ENCODE measurements at places on chromosomes 12 and 14. TPM values are rescaled to one million over a fixed set of nuclear protein-coding genes. Genes with fewer than 3 reads are reported as not detected.

P2RX7 gene
- total RNA-seq: 0.65 TPM

GRCh38 chr14:68466491-68466977 is 326.3 kb downstream of the ZFP36L1 start:
- DNase-seq: no peak

- DNase-seq: no peak
These were observed 94.0 kb downstream of the SRRM4 start for GRCh38 chr12:119075222-119075787.

LLPH gene
- 25.4 TPM for total RNA-seq

GRCh38 chr14:64715628-64716412 is 11.6 kb downstream of the PLEKHG3 start:
- peak; percentile 74 for DNase-seq

GRCh38 chr14:54040846-54041245 is 84.2 kb upstream of the BMP4 start:
- DNase-seq: no peak

TAS2R8 gene
- total RNA-seq: not detected

DNA sequence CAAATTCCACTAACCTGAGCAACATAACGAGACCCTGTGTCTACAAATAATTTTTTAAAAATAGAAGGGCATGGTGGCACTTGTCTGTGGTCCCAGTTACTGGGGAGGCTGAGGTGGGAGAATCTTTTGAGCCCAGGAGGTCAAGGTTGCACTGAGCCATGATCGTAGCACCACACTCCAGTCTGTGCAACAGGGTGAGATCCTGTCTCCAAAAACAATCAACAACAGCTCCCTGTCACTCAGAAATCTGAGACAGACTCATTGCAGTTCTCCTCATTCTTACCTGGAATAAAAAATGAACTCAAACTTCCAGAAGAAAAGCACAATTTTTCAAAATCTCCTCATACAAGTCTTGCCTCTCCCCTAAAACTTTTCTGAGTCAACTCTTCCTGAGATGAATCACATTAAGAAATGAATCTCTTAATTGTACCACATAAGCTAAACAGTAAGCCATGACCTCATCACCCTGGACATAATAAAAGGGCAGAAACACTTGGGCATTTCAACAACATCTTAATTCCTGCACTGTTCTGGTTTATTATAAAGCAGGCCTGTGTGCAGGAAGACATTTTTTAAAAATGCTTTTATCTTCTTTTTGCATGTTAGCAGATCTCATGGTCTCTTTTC is 214.3 kb upstream of the CDKN3 start:
- DNase-seq: no peak

GRCh38 chr14:100540141-100540925 is 46.9 kb downstream of the BEGAIN start:
- no peak for DNase-seq

CCDC38 gene
- not detected for total RNA-seq

DNA sequence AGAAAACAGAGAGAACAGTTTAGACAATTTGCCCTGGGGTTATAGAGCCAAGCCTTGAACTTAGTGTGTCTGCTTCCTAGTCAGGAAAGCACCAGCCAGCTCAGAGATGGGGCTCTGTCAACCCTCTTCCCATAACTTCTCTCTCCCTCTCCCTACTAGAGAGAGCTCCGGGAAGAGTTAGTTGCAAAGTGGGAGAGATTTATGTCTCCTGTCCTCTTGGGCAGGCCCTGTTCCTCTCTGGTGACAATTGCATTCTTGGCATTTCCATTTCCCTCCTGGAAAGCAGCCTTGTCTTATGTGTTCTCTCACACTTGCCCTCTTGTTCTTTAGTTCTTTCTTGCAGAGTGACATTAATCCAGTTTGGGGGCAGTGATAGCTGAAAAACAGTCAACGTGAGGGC is 42.1 kb upstream of the TUNAR start:
- DNase-seq: no peak

GRCh38 chr14:31096255-31096654 is 70.1 kb upstream of the STRN3 start:
- DNase-seq: no peak

EML5 gene
- total RNA-seq: 0.24 TPM

DNA sequence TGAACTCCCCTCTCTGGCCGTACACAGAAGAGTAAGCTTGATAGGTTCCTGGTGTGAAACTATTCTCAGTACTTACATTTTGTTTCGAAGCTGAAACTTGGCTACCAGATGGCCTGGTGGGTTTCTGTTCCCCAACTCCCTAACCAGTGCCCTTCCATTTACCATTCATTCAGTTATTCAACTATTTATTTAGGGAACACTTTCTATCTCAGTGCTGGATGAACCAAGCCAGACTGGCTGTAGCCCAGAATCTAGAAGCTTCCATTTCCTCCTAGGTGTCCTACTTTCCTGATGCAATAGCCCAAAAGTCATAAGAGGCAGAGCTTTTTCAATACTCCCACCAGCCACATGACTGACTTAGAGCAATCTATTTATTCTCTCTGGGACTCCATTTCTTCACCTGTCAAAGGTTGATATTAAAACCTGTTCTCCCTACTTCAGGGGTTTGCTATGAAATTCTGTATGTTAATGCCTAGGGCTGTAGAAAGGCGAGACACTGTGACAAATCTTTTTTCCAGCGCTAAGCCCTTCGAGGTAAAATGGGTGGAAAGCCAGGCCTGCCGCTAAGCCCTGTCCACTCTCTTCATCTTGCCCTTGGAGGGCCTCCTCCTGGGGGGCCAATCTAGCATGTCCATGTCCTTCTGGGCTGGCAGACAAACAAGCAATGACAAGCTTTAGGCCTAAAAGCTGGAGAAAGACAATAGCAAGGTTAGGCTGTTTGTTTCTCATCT is 8.1 kb upstream of the IRF2BPL start:
- DNase-seq: no peak

ACSM4 gene
- total RNA-seq: not detected

KRT78 gene
- not detected for total RNA-seq

- DNase-seq: no peak
These were observed 85.3 kb downstream of the PRKCH start for GRCh38 chr14:61406675-61407074.

- DNase-seq: no peak
These were observed 72.0 kb upstream of the RESF1 start for GRCh38 chr12:31887109-31887811.

DNA sequence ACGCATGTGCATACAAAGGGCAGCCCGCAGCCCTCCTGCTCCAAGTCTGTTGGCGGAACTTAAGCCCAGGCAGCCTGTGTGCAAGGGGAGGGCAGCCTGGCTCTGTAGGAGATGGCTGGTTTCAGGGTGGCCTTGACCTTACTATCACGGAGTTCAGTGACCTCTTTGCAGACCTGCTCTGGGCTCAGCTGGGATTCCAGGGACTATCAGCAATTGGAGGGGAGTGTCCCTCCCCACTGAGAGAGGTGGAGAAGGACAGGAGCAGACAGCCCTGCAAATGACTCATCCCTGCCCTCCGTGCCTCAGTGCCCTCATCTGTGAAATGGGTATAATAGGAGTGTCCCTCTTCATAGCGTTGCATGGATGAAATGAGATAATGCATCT is 66.2 kb upstream of the DLK1 start:
- DNase-seq: no peak

C12orf42 gene
- total RNA-seq: not detected

SMCO3 gene
- not detected for total RNA-seq

GRCh38 chr14:100551056-100551455 is 36.2 kb downstream of the BEGAIN start:
- no peak for DNase-seq

PEBP1 gene
- 344 TPM for total RNA-seq

DNA sequence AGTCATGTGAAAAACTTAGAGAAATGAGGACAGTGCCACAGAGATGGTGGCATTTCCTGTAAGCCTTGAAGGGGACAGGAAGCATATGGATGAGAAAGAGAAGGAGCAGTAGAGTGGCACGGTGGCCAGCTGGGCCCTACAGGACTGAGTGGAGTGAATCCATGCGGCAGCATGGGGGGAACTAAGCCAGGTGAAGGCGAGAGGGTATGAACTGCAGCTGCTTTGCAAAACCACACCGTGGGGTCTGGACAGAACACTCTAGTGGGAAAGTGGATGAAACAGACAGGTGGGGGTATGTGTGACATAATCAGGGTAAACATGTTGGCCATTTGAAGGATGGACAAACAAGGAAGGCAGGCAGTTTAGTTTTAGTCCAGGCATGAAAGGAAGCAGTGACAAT is 10.4 kb upstream of the SYCP3 start:
- no peak for DNase-seq

- DNase-seq: no peak
These were observed 250.5 kb upstream of the SOX5 start for GRCh38 chr12:24200010-24200409.

ALDH1L2 gene
- total RNA-seq: 3.6 TPM

DNA sequence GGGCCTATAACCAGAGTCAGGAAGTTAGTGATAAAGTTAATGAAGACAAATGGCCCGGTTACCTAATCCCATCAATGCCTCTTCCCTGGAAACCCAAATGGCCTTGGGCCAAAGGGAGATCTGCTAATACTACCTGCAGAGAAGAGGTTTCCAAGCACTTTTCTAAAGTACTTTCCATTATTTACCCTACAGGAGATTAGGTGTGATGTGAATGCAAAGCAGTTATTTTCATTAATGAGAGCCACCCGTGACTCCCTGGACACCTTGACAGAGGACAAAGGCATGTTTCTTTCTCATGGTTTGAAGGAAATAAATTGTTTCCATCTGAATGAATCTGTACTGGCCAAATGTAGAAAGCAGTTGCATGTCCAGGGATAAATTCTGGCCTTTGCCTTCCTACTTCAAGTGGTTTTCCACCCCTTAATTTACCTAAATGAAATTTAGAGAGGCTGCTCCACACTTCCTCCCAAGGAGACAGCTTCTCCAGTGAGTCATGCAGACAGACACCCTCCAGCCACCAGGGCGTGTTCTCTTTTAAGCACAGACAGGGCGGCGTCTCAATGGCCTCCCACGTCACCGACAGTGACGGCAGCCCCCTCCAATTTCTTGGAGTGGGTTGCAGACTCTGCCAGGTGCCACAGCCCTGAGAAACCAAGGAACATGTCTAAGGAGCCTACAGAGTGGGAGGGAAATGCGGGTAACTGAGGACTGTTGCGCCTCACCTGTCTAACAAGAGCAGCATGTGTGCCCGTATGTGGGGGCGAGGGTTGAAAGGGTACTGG is 43.9 kb upstream of the GNPNAT1 start:
- no peak for DNase-seq

GRCh38 chr14:70563869-70564268 is 29.1 kb upstream of the ADAM20 start:
- no peak for DNase-seq

SERPINA10 gene
- total RNA-seq: not detected

DNA sequence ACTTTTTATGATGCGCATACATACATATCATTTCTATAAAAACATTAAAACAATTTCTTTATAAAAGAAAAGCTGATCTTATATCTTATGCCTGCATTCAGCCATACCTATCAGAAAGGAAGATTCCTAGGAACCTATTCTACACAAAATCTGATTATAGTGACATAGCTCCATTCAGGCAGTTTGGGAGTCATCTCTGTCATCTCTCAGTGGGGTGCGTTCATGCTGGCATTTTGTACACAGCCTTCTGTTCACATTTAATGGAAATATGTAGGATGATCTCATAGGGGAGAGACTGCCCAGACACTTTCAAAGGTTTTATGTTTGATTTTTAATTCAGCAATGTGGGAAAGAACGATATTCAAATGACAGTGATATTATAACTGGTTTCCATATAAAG is 52.9 kb downstream of the ATL1 start:
- DNase-seq: no peak

- DNase-seq: no peak
These were observed 137.0 kb downstream of the PTPN11 start for GRCh38 chr12:112555621-112556233.

DNA sequence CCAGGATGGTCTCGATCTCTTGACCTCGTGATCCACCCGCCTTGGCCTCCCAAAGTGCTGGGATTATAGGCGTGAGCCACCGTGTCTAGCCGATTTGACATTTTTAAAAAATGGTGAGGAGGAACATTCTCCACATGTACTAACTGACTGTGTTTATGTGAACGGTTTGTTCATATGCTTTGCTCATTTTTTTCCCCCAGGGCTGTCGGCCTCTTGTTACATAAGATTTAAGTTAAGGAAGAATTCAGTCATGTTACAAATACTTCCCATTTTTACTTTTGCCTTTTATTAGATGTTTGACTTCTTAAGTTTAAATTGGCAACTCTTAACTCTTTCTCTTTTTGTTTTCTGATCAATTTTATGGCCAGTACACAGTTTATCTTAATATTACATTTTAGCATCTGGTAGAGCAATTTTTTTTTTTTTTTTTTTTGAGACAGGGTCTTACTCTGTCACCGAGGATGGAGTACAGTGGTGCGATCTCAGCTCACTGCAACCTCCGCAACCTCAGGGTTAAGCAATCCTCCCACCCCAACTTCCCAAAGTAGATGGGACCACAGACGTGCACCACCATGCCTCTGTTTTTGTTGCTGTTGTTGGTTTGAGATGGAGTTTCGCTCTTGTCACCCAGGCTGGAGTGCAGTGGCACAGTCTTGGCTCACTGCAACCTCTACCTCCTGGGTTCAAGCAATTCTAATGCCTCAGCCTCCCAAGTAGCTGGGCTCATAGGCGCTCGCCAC is 9.6 kb downstream of the GNS start:
- no peak for DNase-seq

GRCh38 chr12:3802721-3803120 is 49.8 kb upstream of the CRACR2A start:
- DNase-seq: no peak

CACNA2D4 gene
- total RNA-seq: 0.89 TPM

- DNase-seq: no peak
These were observed 340.0 kb downstream of the TRHDE start for GRCh38 chr12:72612171-72612570.

GRCh38 chr12:45232146-45232755 is 16.4 kb downstream of the ANO6 start:
- no peak for DNase-seq

DNA sequence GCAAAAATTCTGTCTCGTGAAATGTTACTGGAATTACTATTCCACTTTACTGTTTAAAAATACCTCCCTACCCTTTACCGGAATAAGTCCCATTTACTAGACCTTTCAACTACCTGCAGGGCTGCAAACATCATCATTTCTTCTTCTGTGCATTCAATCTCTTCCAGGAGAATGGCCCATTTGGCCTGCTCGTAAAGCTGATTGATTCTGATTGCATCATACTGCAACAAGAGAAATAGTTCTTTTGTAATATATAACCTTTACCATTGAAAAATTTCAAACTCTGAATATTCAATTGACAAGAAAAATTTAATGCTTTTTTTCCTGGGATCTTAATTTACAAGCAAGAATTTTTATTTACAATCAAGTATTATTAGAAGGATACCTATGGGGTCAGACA is 72.4 kb downstream of the FERMT2 start:
- DNase-seq: no peak

DNA sequence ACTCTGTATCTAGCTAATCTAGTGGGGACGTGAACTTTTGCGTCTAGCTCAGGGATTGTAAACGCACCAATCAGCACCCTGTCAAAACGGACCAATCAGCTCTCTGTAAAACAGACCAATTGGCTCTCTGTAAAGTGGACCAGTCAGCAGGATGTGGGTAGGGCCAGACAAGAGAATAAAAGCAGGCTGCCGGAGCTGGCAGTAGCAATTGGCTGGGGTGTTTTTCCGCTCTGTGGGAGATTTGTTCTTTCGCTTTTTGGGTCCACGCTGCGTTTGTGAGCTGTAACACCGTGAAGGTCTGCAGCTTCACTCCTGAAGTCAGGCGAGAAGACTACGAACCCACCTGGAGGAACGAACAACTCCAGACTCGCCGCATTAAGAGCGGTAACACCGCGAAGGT is 76.5 kb downstream of the SPRING1 start:
- DNase-seq: no peak

TMEM229B gene
- 1.6 TPM for total RNA-seq

GRCh38 chr12:68454892-68455291 is 122.7 kb upstream of the MDM1 start:
- DNase-seq: no peak

Data from cardiac septum (tissue), 1 donor.